ENCODE measurements at places on chromosomes 6 and 20. TPM values are rescaled to one million over a fixed set of nuclear protein-coding genes. Genes with fewer than 3 reads are reported as not detected.

DNA sequence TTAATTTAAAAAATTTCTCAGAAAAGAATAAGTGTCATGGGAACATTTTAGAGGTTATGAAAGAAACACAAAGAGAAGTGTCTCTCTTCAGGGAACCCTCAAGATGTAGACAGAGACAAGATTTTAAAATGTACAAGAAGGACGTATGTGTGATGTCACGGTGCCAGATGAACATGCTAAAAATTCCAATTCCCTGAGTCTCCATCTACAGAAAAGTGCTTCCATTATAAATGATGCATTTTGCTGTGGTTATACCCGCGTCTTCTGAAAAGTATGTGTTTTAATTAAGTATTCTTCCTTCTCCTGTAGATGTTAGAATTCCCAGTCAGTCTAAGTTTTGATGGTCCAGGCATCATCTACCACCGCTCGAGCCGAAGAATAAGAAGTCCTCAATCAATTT lies 489.1 kb downstream of the PREX1 start:
- DNase-seq, result no peak

DNA sequence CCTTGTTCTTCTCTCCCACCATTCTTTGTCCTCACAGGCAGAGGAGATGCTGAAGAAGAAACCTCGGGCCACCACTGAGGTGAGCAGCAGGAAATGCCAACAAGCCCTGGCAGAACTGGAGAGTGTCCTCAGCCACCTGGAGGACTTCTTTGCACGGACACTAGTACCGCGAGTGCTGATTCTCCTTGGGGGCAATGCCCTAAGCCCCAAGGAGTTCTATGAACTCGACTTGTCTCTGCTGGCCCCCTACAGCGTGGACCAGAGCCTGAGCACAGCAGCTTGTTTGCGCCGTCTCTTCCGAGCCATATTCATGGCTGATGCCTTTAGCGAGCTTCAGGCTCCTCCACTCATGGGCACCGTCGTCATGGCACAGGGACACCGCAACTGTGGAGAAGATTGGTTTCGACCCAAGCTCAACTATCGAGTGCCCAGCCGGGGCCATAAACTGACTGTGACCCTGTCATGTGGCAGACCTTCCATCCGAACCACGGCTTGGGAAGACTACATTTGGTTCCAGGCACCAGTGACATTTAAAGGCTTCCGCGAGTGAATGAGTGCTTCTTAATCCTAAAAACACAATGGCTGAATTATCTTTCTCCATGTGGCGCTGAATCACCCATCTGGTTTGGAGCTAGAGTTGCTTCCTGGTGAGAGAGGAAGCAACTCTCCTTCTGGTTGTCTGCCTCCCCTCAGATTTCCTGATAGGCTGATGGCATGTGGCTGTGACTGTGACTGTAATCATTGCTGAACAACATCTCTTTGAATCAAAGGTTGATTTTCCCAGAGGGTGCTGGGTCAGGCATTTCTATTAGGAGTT lies 4.6 kb downstream of the MAD2L1BP start:
- DNase-seq, result no peak

DNA sequence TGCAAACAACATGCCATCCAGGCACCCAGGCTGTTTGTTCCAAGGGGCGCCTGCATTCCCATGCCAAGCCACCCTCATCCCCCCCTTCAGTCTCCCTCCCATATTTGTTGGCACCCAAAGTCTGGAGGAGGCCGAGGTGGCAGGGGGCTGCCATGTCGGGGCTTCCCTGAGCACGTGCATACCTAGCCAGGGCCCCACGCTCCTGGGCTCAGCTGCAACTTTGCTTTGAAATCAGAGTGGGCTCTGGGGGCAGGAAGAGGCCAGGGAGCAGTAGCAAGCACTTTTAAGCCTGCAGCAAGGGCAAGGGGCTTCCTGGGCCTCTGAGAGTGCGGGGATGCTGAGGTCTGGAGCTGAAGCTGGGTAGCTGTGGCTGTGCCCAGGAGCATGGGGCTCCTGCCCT lies 655.9 kb upstream of the EYS start:
- DNase-seq, result no peak

GRCh38 chr6:137995371-137995770 lies 111.8 kb downstream of the PERP start:
- no peak for DNase-seq

DNA sequence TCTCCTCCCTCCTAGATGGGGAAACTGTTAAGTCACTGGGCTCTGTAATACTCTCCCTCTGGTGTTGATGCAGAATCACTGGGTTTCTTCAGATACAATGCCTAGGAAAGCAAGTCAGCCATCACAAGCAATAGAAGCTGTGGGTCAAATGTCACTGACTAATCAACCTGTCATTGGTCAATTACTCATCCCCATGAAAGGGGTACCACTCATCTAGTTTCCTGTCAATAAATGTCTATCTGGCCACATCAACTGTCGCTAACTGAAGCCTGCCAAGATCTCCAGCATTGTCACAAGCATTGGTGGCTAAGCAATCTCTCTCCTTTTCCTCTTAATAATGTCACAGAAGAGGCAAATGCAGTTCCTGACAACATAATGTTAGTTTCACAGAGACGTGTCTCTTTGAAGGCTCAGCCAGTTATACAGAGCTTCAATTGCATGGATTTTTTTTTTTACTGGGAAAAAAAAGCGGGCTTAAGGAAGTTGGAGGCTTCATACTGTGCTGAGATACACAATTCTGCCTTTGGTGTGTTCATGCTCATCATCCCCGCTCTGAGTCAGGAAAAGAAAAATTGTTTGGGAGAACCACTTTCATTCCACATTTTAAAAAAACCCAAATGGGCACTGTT lies 355.9 kb downstream of the BTBD9 start:
- DNase-seq, result no peak

DNA sequence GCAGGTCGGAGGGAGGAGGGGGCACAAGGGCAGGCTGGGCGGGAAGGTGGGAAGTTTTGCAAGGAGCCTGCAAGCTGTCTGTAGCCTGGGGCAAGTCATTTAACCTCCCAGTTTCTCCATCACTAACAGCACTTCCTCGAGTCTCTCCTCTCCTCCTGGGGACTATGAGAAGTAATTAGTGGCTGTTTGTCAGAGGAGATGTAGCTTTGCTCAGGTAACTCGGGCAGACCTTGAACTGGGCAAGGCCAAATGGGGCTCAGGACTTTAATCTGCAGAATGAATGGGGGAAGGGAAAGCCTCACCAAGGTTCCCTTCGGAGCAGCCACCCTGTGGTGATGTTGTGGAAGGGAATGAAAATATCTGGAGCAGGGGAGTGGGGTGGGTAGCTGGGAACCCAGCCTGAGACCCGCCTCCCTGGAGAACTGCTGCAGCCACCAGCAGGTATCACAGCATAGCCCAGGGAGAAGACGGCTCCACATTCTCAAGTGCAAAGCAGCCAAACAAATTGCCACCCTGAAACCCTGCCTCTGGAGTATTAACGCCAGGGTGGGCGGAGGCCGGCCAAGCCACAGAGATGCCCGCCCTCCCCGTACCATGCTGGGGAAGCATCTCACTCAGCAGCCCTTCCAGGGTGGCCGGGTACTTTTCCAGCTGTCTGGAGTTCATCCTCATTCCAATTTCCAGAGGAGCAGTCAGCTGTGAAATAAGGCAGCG lies 6.1 kb upstream of the LEMD2 start:
- no peak for DNase-seq

GRCh38 chr20:57611586-57612311 lies 8.5 kb downstream of the ZBP1 start:
- DNase-seq, result no peak

DNA sequence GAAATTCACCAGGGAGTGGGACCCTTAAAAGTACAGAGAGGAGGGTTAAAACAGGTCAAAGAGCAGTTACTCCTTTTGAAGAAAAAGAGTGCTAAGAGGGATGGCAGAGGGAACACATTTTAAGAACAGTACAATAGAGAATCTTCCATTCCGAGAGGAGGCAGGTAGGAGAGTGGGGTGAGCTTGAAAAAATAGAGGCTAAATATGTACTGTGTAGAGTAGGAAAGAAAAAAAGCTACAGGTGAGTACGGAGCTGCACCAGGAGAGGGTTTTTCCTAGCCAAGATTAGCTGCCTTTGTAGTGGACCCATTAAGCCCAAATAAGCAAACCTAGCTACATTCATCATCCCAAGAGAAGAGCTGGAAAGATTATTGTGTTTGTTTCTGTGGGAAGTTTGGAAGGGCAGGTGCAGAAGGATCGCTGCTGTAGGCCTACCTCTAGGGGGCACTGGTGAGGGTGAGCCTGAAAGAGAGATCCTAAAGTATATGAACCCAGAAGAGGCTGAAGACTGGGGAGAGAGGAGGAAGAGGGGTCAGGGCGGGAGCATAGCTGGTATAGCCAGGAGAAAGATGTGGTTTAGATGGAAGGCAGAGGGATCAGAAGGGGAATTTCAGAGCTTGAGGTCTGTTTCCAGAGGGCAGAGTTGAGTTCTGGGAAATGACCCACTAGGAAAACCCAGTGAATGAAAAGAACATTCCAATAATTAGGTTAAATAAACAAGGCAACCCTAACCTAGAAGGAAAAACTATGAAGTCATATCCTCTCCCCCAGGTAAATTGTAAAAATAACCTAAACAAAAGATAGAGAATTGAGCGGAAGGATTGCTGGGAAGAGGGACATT lies 50.2 kb upstream of the HINT3 start:
- DNase-seq, result peak; percentile 15

GRCh38 chr20:19504251-19504650 lies 253.8 kb upstream of the RIN2 start:
- DNase-seq, result no peak

The OOEP gene
- total RNA-seq, result not detected

The EYS gene
- 1.0 TPM for total RNA-seq

All from tongue (tissue), 3 donors.